T-helper 2 cell (primary cell): ENCODE measurements at places on chromosomes 6 and 20.

DNA sequence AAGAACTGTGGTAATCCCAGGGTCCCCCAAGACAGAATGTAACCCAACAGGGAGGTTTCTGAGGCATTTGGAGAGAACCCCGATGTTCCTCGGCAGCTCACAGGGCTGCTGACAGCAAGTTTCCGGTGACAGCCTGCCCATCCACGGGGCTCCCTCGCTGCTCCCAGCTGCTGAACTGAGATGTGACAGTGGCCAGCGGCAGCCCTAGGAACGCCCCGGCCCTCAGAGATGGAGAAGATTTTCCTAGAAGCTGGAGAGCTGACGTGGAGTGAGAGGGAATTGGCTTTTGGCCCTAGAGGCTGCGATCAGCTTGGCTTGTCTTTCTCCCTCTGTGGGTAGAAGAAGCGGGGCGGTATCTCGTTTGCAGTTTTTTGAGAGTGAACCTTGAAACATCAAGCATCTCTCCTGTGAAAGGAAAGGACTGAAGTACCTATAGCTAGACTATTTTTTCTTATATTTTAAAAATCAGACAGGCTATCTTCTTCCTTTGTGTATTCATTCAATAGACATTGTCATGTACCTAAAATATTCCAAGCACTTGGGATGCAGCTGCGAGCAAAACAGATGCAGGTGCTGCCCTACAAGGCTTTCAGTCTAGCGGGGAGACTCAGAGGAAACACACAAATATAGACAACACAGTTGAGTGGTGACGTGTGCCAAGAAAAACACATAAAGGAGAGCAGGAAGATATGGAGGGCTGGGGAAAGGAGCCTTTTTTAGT is 28.4 kb upstream of the NFATC2 start:
- no peak for DNase-seq

DNA sequence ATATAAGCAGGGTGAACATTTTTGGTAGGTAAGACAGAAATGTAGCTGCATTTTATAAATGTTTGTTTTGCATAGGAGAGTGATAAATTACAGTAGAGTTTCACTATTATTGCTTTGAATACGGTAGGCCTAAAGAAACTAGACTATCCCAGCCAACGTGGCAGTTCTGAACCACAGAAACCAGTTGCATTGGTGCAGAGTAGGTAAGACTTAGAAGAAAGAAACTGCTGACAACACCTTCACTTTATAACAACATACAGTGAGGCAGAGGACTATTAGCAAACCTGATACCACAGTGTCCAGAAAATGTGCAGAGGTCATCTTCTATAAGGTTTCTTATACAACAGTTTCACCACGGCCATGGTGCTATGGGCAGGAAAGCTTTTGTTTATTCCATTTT is 566.1 kb downstream of the KIF16B start:
- no peak for DNase-seq

DNA sequence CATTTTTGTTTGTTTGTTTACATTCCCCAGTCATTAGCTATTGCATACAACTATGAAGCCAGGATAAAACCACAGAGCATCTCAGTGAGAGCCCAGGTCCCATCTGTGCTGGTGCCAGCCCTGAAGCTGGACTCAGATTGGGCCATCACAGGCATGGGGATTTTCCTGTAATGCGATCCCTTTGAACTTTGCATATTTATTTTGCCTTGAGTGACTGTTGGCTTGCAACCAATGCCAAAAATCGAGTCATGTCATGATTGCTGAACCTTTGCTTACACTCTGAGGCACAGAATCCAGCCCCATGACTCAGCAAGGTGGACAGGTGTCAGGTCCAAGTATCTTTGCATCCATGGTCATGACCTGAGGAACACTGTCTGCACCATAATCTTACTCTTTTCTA is 46.2 kb upstream of the GGTLC1 start:
- no peak for DNase-seq

- DNase-seq = no peak
Measured at GRCh38 chr6:138863321-138863720, 67.4 kb downstream of the ECT2L start.

DNA sequence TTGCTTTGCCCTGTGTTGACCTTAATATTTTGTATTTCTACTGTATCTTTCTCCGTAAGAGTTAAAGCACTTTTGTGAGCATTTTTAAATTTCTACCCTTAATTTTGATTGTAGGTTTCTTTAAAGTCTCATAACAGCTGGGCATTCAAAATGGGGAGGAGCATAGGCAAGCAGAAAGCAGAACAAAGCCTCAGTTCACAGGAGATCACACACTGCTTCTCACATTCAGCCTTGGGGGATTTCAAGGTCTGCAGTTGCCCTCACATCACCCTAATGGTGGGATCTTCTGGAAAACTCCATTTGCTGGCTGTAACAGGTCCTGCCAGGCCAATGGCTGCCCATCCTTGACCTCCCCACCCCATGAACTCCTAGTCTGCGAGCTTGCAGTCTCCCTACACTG is 292.9 kb downstream of the PHACTR1 start:
- no peak for DNase-seq

- no peak for DNase-seq
Measured at GRCh38 chr6:62466607-62467006, 180.6 kb upstream of the KHDRBS2 start.

- no peak for DNase-seq
Measured at GRCh38 chr6:169240591-169241390, 12.9 kb downstream of the THBS2 start.

GRCh38 chr6:143555582-143555981 is 44.1 kb upstream of the FUCA2 start:
- DNase-seq = no peak

- no peak for DNase-seq
Measured at GRCh38 chr6:14614631-14615030, 497.1 kb downstream of the CD83 start.

- DNase-seq = no peak
Measured at GRCh38 chr6:84284428-84285049, 57.1 kb upstream of the CEP162 start.

GRCh38 chr6:167856474-167856873 is 29.8 kb downstream of the AFDN start:
- DNase-seq = no peak

DNA sequence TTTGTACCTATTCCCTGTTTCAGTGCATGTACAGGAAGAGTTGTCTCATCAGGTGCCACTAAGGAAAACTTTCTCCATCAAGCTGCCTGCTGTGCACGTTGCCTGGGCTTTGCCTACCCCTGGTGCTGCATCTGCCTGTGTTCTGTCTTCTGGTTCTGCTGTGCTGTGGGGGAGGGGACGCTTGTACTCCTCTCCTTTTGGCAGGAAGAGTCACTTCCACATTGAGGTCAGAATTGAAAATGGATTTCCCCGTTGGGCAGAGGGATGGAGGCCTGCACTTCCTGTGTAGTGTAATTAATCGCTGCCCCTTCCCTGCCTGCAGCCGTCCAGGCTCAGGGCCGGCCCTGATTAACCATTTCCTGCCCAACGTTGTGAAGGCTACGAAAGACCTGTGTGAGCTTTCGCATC is 153.3 kb downstream of the SCML4 start:
- DNase-seq = no peak

DNA sequence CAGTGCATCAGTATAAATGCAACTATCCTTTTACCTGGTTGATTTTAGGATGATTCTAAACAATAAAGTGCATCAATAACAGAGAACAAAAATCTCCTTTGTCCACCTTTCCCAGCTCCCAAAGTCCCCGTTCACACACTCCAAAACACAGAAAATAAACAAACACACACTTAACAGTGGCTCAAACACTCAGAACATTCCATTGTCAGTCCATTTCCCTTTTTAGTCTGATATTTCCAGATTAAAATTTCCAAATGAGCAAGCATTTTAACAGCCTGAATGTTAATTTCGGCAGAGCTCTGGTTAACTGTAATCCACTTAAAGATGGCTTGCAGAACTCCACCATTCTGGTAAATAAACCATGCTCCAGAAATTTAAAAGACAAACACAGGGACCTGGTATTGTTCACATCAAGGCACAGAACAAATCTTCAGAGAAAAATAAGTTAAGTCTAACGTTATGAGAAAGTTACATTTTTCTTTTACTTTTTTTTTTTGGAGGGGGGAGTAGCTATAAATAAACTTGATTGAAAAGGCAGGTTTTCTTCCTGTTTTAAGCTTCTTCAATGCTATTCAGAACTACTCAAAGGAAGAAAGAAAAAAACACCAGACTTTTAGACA is 100.8 kb downstream of the DST start:
- DNase-seq = no peak

DNA sequence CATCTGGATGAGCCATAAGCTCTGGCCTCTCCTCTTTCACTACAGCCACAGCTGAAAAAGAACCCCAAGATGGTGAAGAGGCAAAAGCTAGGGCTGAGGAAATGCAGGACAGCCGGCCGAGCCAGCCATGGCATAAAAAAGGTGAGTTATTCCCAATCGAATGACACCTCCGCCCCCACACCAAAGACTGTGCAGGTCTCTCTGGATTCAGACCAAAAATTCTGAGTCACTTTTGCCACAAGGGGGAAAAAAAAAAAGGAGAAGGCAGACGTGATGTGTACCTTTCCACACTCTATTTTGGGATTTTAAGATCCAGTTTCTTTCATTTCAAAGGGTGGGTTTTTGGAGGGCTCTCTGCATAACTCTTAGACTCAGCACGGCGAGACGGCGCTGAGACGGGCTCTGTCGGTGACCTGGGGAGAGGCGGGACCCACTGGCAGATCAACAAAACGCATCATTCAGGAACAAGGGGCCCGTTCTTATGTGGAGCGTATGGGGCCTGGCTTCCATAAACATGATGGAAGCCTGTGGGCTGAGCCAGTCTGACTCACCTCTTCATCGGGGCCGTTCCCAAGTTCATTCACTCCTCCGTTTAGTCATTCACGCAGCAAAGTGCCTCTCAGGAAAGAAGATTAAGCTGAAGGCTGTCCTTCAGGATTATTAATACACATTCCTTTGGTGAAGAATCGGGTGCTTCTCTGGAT is 54.8 kb downstream of the NFATC2 start:
- DNase-seq = no peak

- DNase-seq = no peak
Measured at GRCh38 chr6:20810727-20811108, 276.5 kb downstream of the CDKAL1 start.

GRCh38 chr6:107493158-107494057 is 3.5 kb downstream of the SOBP start:
- DNase-seq = no peak

GRCh38 chr6:37435816-37436215 is 2.8 kb downstream of the CMTR1 start:
- no peak for DNase-seq

GRCh38 chr6:112173221-112173804 is 81.1 kb downstream of the LAMA4 start:
- no peak for DNase-seq

DNA sequence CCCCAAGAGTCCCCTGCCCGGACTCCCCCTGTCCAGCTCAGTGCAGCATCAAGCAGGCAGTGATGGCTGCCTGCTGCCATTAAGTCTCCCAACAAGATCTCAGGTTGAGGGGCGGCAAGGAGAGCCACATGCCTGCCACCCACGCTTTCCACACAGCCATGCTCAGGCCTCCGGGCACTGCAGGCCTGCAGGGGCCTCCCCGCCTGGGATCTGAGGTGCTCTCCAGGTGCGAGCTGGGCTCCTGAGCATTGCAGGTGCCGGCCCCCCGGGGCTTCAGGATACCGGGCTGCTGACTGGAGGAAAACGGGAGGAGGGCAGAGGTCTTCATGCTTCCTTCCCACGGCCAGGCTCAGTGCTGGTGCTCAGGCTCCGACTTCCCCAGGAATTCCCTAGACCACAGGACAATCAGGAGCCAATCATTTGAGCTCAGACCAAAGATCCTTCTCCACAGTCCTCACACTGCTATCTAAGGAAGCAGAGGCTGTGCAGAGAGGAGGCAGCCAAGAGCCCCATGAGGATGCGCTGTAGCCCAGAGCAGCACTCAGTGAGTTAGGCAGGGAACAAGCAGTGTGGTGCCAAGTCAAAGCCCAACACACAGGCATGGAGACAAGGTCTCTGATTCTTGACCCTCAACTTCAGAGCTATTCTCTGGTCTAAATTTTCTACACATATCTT is 52.7 kb downstream of the PYGB start:
- no peak for DNase-seq

GRCh38 chr20:49694450-49695071 is 19.1 kb downstream of the B4GALT5 start:
- no peak for DNase-seq

DNA sequence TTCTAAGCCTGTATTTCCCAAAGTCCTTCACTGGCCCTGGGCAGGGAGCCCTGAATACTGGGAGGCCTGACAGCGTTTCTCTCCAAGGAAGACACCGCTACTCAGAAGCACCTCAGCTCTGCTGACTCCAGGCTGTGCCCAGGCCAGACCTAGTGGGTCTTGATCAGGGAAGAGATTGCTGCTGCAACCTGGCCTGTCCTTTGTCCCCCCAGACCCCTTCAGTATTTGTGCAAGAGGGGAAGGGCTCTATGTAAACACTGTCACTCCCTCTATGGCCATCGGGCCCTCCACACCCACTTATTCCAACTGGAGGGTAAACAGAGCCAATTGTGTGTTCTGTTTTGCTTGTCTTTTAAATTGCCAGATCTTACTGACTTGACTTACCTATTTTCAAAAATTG is 20.6 kb downstream of the PLEKHG1 start:
- DNase-seq = no peak

- no peak for DNase-seq
Measured at GRCh38 chr20:63490416-63490815, 8.5 kb downstream of the EEF1A2 start.

- peak; percentile 75 for DNase-seq
Measured at GRCh38 chr20:5001174-5002076, at the start of gene SLC23A2. Gene SLC23A2 (minus strand): TSS chr20:5001510. CDS start chr20:4932562, 68,948 bp downstream.

DNA sequence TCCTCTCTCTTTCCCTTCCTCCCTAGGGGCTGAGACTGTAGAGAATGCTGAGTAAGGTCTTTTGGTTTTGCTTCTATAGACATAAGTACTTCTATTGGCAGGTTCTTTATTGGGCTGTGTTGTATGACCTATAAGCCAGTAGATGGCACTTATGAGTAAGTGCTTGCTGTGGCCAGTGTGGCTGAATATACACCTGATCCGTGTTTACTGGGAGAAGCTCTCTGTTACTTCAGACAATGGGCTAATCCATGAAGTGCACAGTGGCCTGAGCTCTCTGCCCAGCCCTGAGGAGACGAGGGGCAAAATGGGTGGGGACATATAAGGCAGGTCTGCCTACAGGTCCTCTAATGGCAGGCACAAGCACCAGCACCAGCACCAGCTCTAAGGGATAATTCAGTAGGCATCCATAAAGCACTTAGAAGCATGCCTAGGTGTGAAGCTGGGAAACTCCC is 610.3 kb downstream of the RNF144B start:
- no peak for DNase-seq

DNA sequence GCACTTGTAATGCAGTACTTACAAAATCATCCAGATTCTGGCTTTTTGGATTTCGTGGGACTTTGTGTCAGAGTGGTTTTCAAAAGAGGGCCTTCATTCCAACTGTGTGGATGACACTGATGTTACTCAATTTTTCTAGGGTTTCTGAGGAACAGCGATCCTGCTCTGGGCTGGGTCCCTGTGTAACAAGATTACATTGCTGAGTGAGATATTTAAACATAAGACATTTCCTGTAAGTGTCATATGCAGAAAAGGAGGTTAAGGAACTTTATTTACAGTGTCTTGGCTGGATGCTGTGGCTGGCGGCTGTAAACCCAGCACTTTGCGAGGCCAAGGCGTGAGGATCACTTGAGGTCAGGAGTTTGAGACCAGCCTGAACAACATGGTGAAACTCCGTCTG is 6.7 kb downstream of the ZFAND3 start:
- DNase-seq = no peak
